ENCODE measurements at places on chromosomes 2 and 18.

- DNase-seq: no peak
Measured at GRCh38 chr2:939936-940601, 10.6 kb upstream of the SNTG2 start.

- no peak for DNase-seq
Measured at GRCh38 chr18:73023975-73024374, 156.2 kb upstream of the NETO1 start.

GRCh38 chr18:10030816-10031541, 117.2 kb downstream of the VAPA start:
- no peak for DNase-seq

- DNase-seq: no peak
Measured at GRCh38 chr18:49692906-49693716, 120.2 kb downstream of the ACAA2 start.

GRCh38 chr2:72014831-72015230, 132.8 kb downstream of the CYP26B1 start:
- DNase-seq: no peak

GRCh38 chr18:9178557-9178956, 42.0 kb downstream of the ANKRD12 start:
- no peak for DNase-seq

GRCh38 chr2:74777161-74777900, 56.6 kb upstream of the HK2 start:
- DNase-seq: no peak

DNA sequence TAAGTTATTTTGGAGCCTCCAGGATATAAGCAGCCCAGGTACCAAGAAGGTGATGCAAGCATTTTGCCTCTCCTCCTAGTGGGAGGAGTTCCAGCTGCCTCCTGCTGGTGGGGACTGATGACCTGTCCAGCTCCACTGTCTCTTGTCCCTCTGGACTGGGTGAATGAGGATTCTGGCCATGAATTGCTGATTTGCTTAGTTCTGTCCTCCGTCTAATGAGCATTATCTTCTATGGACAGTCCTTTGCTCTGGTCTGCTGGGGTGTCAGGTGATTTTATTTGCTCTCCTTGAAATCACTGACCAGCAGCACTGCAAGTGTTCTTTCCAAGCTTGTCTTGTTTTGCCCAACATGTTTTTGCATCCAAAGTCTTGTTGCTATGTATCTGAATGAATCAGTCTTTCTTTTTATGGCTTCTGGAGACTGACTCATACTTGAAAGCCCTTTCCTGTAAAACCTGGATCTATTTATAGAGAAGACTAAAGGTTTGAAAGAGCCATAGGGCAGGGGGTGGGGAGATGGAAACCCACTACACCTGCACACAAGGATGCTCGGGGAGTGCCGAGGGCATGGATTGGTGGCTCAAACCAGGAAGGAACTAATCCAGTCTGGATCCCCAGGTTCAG, 40.5 kb upstream of the EFHD1 start:
- no peak for DNase-seq

DNA sequence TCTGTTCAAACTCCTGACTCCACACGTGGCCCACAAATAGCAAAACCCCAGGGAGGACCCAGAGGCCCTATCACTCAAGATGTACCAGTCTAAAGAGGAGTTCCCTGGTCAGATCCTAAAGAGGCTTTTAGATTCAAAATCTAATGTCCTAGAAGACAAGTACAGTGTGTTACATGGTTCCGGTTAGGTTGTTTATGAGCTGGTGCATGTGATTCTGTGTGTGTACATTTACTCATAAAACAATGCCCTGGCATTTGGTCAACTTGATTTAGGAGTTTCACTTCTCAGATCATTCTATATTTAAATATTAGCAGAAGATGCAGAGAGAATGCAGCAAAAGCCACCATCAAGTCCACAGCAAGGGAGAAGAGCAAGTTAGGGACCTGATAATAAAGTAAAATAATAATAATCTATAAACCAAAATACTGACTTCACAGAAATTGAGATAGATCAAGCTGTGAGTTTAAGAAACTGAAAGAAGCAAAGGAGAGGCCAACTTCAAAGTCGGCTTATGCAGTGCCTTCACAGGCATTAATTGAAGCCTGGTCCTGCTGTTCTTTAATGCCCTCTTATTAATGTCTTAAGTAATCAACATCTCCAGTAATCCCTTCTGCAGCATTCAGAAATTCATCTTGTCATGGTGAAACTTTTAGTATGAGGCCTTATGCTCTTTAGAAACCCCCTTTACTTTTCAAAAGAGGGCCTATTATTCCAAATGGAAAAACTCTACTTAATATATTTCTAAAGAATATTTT, 4.2 kb upstream of the AP1S3 start:
- DNase-seq: no peak

Measured in AG04450 (cell line).